Uterus (tissue), 4 donors: ENCODE measurements at places on chromosomes 6 and 20.
A peak's percentile ranks its signal among the peaks of the same experiment; 100 is the strongest.

- H3K36me3 ChIP-seq, result no peaks in the 10 kb centered on the region
- H3K27ac ChIP-seq, result no peak overlapping the region
- no peak overlapping the region for H3K4me3 ChIP-seq
- no peaks in the 10 kb centered on the region for H3K4me1 ChIP-seq
- H3K27me3 ChIP-seq, result no peaks in the 10 kb centered on the region
- DNase-seq, result no peak
Measured at GRCh38 chr6:95767897-95768463, 190.6 kb downstream of the MANEA start.

DNA sequence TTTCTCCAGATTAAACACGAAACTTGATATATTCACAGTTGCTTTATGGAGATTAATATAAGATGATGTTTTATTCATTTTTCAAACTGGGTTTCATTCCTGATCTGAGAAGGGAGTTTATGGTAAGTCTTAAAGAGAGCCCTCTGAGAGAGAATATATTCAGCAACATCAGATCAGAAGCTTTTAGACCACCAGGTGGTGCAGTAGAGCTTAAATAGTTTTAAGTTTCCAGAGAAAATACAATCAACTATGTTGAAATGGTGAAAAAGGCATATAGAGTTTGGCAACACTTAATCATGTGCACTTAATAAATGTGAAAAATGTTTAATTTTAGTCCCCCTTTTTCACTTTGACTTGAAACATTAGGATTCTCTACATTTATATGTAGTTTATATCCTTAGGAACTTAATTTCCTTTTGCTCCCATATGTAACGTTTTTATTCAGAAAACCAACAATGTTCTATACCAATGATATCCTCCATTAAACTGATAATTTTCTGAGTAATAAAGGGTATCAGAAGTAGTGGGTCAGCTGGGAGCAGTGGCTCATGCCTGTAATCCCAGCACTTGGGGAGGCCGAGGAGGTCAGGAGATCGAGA is 86.4 kb upstream of the CLDN20 start:
- H3K27me3 ChIP-seq, result no peaks in the 10 kb centered on the region
- no peaks in the 10 kb centered on the region for H3K4me1 ChIP-seq
- H3K27ac ChIP-seq, result no peak overlapping the region
- DNase-seq, result no peak
- no peak overlapping the region for H3K4me3 ChIP-seq

DNA sequence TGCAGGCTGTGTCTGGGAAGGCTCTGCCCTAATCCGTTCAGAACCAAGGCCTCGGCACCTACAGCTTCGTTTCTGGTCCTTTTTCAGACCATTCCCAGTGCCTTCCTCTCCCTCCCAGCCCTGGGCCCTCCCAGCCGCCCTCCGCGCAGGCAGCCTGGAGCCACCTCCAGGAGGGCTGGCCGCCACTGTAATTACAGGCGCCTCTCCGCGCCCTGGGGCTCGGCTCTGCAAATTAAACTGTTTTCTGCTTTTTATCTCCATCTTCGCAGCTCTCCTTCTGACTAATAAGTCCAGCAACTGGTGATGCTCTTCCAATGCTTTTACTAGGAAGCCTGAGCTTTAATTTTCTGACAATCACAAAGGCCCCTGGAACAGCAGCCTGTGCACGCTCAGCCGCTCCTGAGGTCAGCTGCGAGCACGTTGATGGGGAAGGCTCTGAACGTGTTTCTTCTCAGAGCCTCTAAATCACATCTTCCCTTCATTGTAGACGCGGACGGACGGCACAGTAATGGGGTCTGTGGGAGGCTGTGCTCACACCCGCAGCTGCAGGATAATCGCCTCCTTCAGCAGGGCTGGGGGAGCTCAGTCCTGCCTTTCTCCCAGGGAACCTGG is 194.6 kb downstream of the DLL1 start:
- no peaks in the 10 kb centered on the region for H3K36me3 ChIP-seq
- DNase-seq, result no peak
- no peak overlapping the region for H3K4me3 ChIP-seq
- H3K27me3 ChIP-seq, result no peaks in the 10 kb centered on the region
- no peaks in the 10 kb centered on the region for H3K4me1 ChIP-seq
- H3K27ac ChIP-seq, result no peak overlapping the region

GRCh38 chr6:143064271-143064670 is 3.6 kb downstream of the AIG1 start:
- no peaks in the 10 kb centered on the region for H3K36me3 ChIP-seq
- H3K4me1 ChIP-seq, result peaks cover 4% of the 10 kb centered on the region
- H3K27me3 ChIP-seq, result no peaks in the 10 kb centered on the region
- H3K27ac ChIP-seq, result no peak overlapping the region
- no peak for DNase-seq
- no peak overlapping the region for H3K4me3 ChIP-seq

DNA sequence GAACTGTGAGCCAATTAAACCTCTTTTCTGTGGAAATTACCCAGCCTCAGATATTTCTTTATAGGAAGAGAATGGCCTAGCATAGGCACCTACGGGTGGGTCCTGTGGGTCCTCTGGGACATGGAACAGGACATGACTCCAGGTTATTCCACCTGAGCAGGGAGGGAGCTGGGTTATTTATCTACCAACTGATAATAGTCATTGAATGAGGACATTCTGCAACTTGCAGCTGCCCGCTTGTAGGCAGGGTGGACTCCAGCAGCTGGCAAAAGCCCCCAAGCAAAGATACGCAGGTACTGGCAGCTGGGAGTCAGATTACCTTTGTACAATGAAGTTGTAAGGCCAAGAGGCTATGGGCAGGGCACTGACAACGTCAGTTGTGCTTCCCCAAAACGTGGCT is 1.4 kb upstream of the BANF2 start:
- no peak for DNase-seq
- H3K27ac ChIP-seq, result no peak overlapping the region
- H3K4me1 ChIP-seq, result no peaks in the 10 kb centered on the region
- H3K36me3 ChIP-seq, result no peaks in the 10 kb centered on the region
- H3K4me3 ChIP-seq, result no peak overlapping the region

- H3K4me1 ChIP-seq, result peaks cover 7% of the 10 kb centered on the region
- H3K36me3 ChIP-seq, result no peaks in the 10 kb centered on the region
- H3K4me3 ChIP-seq, result peak overlapping the region; percentile 48
Measured at GRCh38 chr20:1776681-1777475, 118.3 kb upstream of the SIRPA start.

GRCh38 chr6:83367104-83367503 is 63.7 kb downstream of the ME1 start:
- no peak overlapping the region for H3K4me3 ChIP-seq
- no peak overlapping the region for H3K27ac ChIP-seq
- DNase-seq, result no peak
- H3K27me3 ChIP-seq, result no peaks in the 10 kb centered on the region
- H3K4me1 ChIP-seq, result no peaks in the 10 kb centered on the region
